ENCODE measurements at places on chromosomes 7 and 10. TPM values are rescaled to one million over a fixed set of nuclear protein-coding genes. Genes with fewer than 3 reads are reported as not detected.

The INPP5F gene
- total RNA-seq = 10.7 TPM

The SRRM3 gene
- not detected for total RNA-seq

The DLD gene
- total RNA-seq = 99.8 TPM

The TYW1B gene
- 1.8 TPM for total RNA-seq

The EGR2 gene
- total RNA-seq = 45.6 TPM

The METTL27 gene
- total RNA-seq = not detected

The CYP2C19 gene
- total RNA-seq = not detected

The STOX1 gene
- total RNA-seq = 0.22 TPM

The ACTL6B gene
- not detected for total RNA-seq

The MACROH2A2 gene
- total RNA-seq = 3.9 TPM

The RELN gene
- total RNA-seq = not detected

The CLIP2 gene
- 1.3 TPM for total RNA-seq

The LIPK gene
- total RNA-seq = not detected

DNA sequence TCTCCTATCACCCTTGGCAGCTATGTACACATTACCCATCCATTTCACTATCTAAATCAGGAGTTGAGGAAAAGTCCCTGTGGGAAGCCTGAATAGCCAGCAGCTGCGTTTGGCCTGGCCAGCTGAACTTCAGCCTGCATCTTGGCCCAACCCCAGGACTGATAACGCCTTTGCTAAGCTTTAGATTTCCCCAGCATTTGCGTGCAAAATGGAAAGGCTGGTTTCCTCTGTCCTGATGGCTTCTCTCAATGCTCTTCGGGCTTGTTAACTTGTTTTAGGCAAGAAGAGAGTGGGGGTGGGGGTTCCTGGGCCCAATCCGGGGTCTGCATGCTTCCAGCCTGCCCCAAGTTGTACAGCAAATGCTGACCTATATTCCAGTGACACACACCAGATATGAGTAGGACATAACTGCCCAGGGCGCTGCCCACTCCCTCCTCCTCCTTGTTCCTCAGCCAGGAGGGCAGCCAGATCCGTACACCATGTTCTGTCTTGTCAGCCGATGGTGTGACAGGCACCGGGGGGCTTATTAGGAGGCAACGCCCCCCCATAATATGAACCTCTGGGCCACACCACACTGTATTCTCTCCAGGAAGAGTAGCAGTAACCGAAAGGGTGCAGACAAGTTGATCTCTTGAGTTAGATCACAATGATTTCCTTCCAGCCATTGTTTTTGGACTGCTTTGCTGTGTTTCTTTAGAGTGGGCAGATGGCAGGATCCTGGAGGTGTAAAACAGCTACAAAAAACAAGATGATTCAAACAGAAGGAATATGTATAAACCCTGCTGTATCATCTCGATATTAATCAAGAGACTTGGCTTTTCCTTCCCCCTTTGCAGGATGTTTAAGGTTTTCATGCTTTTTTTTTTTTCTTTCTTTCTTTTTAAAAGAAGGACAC, 339.0 kb downstream of the RNLS start:
- no peak for DNase-seq

- DNase-seq = no peak
Measured at GRCh38 chr7:98840722-98841121, 29.1 kb downstream of the TMEM130 start.

DNA sequence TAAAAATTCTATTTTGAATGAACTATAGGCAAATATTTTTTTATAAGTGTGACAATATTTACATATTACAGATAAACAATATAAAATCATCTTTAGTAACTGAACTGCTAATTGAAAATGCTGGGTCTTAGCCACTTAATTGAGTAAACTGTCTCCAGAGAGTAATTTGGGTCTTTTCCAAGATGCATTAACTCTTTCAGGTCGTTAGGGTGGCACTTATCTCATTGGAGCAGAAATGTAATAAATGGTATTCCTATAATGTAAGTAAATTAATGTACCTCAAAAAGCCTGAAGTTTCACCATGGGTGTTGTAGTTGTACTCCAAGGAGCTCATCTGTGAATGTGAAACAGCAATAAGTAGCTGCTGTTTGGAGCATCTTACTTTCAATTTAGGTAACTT, 208.5 kb downstream of the EXOC4 start:
- DNase-seq = no peak

GRCh38 chr10:87761892-87762291, 56.1 kb downstream of the ATAD1 start:
- peak; percentile 82 for DNase-seq

DNA sequence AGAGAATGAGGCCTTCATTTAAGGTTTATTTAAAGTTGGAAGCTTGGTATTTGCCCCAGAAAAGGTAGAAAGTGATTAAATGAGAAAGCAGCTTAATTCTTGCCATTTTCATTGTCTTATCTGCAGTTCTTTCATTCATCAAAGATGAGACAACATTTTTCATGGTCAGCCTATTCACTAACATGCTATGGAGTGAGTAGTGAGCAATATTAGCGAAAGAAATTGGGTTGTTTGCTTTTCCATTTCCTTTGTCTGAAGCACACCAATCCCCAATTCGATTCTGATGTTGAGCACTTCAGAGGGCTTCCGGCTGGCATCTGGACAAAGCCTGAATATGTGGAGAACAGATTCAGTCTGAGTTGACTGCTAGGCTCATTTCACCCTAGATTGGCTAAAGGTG, 317.2 kb downstream of the BBS9 start:
- DNase-seq = no peak

- no peak for DNase-seq
Measured at GRCh38 chr7:29974286-29974685, 15.3 kb downstream of the SCRN1 start.

GRCh38 chr7:45627691-45628456, 53.7 kb downstream of the ADCY1 start:
- no peak for DNase-seq

- DNase-seq = no peak
Measured at GRCh38 chr7:158120716-158121115, 466.9 kb downstream of the PTPRN2 start.

GRCh38 chr10:119653916-119654315, 2.7 kb downstream of the BAG3 start:
- DNase-seq = no peak

- no peak for DNase-seq
Measured at GRCh38 chr7:70590126-70590854, 541.7 kb upstream of the GALNT17 start.

DNA sequence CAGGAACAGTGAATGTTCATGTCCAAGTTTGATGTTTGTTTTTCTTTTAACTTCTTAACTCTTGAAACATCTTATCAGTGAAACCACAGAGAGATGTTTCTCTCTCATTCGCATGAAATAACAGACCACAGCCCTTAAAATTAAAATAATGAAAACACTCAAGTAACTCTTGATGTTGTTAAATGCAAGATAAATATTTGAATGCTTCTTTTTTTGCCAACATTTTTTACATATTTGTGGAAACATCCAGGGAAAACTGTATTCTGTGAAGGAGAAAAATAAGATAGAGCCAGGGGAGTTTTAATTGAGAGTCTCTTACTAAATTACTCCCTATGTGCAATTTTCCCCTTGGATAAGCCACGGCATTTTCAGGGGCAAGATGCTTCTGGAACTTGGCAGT, 361.8 kb upstream of the MGMT start:
- no peak for DNase-seq

DNA sequence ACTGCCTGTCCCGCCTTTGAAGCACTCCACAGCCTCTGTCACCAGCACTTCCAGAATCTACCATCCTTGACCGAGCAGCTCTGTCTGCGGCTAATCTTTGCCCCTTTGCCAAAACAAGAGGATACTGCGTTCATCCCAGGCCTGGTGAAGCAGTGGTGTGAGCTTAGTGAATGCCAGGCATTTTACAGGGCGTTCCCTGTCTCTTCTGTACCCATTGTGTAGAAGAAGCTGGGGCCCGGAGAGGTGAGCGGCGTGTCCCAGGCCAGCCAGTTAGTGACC, 61.2 kb downstream of the C10orf105 start:
- no peak for DNase-seq

DNA sequence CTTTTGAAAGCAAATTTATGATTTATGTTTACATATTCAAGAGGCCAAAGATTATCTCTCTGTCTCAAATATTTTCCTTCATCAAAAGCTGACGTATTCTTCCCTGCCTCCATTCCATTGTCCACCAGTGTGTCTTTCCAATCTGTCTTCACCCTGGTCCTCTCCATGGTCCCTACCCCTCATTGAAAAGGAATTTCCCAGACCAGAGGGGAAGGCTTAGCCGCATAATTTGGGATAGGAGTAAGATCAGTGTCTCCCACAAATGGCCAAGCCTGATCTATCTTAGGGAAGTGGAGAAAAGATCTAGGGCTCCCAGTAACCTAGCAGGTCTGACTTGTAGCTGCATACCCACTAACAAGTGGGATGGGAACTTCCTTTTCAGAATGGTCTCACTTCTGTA, 46.3 kb upstream of the ZNF800 start:
- no peak for DNase-seq

GRCh38 chr7:148790850-148791249, 92.1 kb downstream of the CUL1 start:
- no peak for DNase-seq

GRCh38 chr10:74418285-74418872, 267.4 kb downstream of the ADK start:
- no peak for DNase-seq

GRCh38 chr10:119652361-119652730, 1.2 kb downstream of the BAG3 start:
- peak; percentile 16 for DNase-seq

- no peak for DNase-seq
Measured at GRCh38 chr7:118214833-118215182, 9.7 kb upstream of the ANKRD7 start.

DNA sequence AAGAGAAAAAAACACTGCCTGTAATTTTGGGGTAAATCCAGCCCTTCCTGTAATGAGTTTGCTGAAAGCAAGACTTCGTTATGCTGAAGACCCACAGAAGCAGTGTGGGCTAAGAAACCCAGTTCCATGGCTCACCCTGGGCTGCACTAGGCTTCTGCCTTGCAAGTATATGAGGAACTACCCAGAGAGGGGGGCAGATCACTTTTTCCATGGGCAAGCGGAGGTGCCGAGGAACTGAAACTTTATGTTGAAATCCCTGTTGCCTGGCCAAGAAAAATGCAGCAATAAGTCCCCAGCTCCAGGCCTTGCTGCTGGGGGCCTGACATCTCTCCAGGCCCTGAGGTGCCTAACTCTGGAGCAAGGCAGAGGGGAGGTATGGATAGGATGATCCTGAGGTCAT, 8.5 kb downstream of the RASSF4 start:
- DNase-seq = peak; percentile 43

DNA sequence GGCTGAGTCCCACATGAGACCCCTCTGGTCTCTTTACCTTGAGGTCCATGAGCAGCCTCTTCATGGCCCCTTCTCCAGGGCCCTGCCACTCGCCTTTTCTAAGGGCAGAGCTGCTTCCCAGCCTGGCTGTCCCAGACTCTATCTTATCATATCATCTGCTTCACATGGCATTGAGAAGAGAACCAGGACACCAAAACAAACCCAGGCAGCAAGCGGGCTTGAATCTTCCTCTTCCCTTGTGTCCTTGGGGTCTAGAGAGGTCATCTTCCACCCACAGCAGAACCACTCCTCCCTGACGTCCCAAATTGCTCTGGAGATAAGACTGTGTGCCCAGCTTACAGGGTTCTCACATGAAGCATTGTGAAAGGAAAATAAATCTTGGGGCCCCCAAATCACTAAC, 261.3 kb upstream of the AUTS2 start:
- no peak for DNase-seq

DNA sequence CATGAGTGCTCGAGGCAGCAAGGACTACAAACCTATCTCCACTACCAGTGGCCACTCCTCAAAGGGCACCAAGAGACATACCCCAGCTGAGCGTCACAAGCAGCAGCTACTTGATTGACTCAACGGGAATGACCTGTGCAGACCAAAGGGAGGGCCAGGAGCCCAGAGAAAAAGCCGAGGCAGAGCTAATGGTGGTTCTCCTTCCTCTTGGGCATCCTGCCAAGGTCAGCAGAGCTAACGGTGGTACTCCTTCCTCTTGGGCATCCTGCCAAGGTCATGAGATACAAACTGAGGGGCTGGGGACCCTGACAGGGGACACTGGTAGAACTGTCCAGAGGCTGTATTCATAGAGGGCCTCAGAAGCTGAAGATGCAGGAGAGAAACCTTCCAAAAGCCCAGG, 60.4 kb downstream of the FAM53B start:
- no peak for DNase-seq

All from activated CD8-positive, alpha-beta T cell treated with anti-CD3 and anti-CD28 coated beads for 36 hours (primary cell).